Astrocyte of the cerebellum (primary cell): ENCODE measurements at places on chromosomes 7 and 10.

GRCh38 chr10:16545116-16545736 lies 23.5 kb upstream of the C1QL3 start:
- no peak for DNase-seq

GRCh38 chr7:47197486-47197885 lies 384.4 kb downstream of the TNS3 start:
- no peak for DNase-seq

- DNase-seq = no peak
Observed at GRCh38 chr7:73454424-73454823, 20.8 kb downstream of the FZD9 start.

- no peak for DNase-seq
Observed at GRCh38 chr10:52313933-52314821, at the start of gene DKK1. Gene DKK1, plus strand, starts transcription at chr10:52314281. Its CDS starts 154 bp downstream, at chr10:52314435.

DNA sequence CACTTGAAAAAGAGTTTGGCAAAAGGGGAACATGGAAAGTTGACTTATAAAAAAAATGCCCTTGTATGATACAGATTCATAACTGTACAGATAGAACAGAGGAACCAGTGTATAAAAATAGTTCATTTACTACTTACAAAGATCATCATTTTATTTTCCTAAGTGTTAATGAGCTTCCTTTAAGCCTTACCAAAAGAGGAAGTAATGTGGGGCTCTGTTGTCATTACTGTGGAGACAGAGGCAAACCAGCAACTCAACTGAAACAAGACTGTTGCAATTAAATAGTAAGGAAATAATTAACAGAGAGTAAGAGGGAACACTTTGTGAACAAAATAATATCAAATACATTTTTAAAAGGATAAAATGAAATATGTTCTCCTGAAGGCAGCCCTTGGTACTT lies 526.2 kb upstream of the ADARB2 start:
- no peak for DNase-seq

DNA sequence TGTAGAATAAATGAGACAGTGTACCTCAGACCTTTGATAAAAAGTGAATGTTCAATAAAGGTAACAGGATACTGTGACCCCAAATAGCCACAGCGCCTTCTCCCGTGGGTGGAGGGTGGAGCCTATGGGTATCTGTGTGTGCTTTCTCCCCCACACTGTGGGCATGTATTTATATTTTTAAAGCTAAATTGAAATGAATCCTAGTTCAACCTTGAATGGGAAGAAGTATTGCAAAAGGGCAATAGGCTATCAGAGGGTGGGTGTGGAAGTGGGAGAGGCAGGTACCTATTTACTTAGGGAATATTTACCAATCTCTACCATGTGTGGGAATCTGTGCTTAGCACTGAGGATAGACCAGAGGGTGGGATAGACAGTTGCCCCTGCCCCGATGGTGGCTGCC lies 68.9 kb downstream of the PFKFB3 start:
- no peak for DNase-seq

DNA sequence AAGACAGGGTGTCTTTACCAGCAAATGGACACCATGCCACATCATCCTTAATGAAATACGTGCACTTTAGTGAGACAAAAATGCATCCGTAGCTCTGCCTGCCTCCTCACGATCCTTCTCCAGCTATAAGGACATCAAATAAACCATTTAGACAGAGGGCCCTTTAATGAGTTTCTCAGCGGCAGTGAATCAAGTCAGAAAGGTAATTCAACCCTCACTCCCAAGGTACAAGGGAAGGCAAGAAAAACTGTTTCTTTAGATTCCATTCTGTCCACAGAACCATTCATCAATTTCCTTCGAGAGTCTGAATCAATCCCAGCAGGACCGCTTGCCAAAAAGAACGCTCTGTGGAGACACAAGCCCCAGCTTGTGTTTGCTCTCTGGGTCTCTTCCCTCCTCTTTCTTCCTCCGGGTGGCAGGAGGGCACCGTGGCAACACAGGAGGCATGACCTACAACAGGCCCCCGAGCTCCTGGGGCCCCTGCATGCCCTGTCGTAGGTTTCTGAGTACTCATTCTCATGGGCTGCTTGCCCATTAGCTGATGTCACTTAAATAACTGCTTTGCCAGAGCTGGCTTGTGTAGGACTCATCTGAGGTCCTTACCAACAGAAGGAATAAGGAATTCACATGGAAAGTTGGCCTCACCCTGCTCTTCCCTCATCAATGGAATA lies 297.8 kb upstream of the PRKCQ start:
- DNase-seq = no peak

GRCh38 chr7:100969066-100969615 lies at the start of gene MUC12:
Gene MUC12, plus strand, starts transcription at chr7:100969565. Its CDS starts 58 bp downstream, at chr7:100969623.
- DNase-seq = no peak

DNA sequence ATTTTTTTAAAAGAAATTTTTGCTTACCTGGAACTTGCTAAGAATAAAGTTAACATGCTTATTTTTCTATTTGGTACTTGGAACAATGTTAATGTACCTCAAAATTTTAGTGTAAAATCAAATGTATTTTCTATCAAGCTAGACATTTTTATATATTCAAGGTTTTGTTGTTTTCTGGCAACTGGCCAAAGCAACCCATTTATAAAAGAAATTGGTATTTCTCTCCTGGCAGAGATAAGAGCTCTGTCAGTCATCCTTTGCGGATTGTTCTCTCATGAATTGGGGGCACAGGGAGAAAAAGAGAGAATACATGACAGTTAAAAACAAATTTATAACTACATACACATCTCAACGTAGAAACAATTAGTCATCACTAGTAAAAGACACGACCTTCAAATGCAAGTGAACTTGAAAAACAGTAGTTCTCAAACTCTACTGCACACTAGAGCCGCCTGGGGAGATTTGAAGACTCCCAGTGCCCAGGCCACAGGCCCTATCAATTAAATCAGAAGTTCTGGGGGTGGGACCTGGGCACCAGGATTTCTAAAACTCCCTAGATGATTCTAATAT lies 152.4 kb upstream of the LAMB4 start:
- DNase-seq = no peak

DNA sequence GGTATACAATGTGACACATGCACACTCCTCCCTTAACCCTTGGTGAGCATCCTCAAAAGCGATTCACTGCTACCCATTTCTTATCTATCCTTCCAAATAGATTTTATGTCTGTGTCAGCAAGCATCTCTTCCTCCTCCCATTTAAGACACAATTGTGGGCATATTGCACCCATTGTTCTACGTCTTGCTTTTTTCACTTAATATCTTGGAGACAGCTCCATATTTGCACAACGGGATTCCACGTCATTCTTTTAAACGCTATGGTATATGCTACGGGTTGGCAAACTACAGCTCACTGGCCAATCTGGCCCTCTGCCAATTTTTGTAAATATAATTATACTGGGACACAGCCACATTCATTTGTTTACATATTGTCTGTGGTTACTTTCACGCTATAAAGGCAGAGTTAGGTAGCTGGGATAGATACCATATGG lies 88.6 kb downstream of the RNF216 start:
- DNase-seq = no peak

- no peak for DNase-seq
Observed at GRCh38 chr7:80467069-80467468, 44.8 kb downstream of the GNAT3 start.

DNA sequence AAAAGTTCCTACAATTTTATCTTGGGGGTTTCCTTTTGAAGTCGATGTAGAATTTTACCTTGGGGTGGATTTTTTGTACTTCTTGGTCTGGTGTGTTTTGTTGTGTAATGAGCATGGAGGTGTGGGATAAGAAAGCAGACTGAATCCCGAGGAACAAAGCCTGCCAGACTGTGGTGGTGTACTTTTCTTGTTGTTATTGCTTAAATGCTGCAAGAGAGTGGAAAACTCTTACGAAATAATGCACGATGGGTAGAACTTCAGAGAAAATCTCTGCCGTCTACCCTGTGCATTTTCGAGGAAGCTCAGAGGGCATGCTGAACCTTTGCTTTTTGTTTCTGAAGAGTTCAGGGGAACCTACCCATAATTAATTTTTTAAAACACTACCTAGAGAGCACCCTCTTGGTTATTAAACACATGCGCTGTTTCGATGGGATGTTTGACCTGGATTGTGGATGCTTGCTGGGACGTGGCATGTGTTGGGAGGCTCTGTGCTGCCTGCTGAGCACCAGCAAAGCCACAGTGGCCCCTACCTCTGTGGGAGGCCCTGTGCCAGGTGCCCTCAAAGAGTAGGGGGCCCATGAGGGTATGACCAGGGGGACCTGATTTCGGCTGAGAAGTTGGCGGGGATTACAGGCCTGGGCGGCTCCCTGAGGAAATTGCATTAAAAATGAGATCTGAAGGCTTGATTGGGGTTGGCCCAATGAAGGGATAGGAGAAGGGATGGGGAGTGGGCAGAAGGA lies 94.1 kb downstream of the TCF7L2 start:
- DNase-seq = no peak

DNA sequence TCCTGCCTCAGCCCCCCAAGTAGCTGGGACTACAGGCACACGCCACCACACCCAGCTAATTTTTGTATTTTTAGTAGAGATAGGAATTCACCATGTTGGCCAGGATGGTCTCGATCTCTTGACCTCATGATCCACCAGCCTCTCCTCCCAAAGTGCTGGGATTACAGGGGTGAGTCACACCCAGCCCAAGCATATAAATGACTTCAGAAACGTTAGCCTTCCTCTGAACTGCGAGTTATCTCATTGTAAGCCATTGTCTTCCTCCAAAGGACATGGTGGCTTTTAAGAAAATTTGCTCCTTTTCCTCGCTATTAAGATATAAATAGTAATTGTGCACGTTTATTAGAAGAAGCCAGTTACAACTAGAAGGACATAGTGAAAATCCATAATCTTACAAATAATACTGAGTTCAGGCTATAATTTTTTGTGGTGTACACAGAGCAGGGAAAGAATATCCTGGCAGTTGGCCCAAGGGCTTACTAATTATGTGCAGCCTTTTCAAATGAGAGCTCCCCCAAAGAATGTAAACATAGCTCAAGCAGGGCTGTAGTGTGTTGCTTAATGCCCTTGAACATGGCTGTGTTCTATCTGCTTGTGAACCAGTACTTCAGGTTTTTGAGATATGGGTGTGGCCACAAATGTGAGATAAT lies 495.8 kb downstream of the PARD3 start:
- peak; percentile 86 for DNase-seq

DNA sequence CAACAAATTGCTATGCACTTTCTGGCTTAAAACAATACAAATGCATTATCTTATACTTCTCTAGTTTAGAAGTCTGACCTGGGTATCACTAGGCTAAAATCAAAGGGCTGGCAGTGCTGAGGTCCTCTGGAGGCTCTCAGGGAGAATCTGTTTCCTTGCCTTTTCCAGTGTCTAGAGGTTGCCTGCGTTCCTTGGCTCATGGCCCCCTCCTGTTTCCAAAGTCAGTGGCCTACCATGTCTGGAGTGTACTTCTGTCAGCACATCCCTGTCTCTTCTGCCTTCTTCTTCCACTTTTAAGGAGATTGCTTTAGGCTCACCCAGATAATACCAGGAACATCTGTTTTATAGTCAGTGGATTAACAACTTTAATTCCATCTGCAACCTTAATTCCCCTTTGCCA lies 52.4 kb downstream of the CCNY start:
- no peak for DNase-seq

DNA sequence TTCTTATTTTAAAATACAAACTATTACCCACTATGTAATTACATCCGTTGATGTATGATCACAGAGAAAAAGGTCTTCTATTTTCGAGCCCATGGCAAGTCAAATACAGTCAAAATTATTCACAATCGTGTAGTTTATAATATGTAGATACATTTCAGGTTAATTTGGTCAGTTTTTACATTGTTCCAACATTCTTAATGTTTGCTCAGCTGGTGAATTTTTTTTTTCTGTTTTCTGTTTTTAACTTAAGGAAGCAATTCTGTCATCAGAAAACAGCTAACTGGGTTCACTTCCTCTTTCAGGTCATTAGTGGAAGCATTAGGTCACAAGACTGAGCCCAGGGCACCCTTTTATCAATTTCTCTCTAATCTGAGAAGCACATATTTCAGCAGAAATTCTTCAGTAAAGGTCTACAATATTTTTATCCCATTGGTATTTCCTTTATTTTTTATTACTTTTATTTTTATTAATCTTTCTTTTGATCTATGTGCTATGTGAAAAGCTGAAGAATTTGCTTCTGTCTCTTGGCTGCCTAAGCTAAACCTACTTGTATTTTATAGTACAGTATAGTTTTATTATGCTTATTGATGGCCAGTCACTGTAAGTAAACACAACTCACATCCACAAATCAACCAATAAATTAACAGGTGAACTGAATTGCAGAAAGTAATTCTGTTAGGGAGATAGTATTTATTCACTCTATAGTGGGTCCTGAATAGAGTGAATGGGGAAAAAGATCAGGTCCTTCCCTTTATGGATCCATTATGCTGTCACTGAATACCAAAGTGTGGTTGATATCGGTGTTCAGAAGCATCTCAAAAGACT lies 84.6 kb downstream of the ICA1 start:
- no peak for DNase-seq

- DNase-seq = peak; percentile 33
Observed at GRCh38 chr7:82036146-82036886, 266.5 kb upstream of the HGF start.

- DNase-seq = no peak
Observed at GRCh38 chr7:129536323-129536722, 34.0 kb downstream of the SMKR1 start.

GRCh38 chr10:97801422-97801821 lies 29.6 kb upstream of the SFRP5 start:
- no peak for DNase-seq

- no peak for DNase-seq
Observed at GRCh38 chr7:157008206-157009169, 2.0 kb downstream of the MNX1 start.

- no peak for DNase-seq
Observed at GRCh38 chr10:24721229-24722106, 2.2 kb downstream of the ARHGAP21 start.

- peak; percentile 13 for DNase-seq
Observed at GRCh38 chr10:62492012-62492869, 118.1 kb downstream of the ZNF365 start.

DNA sequence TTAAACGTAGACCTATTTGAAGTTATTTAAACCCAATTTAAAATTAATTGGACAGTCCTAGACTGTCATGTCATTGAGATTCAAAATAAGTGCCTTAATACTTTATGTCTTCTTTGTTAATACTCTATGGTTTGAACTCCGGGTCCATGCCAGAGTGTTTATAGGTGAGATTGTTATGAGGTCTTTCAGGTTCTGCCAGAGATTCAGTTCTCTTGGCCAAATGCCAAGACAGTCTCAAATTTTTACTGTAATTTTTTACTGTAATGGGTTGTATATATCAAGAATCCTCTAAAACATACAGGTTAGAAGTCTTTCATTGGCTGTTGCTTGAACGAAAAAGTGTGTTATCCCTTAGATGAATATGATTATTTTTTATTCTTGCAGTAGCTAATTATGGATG lies 3.9 kb downstream of the ADD3 start:
- no peak for DNase-seq

- DNase-seq = no peak
Observed at GRCh38 chr7:103539875-103540274, 93.9 kb upstream of the SLC26A5 start.

- no peak for DNase-seq
Observed at GRCh38 chr10:4329225-4329624, 496.8 kb upstream of the AKR1E2 start.
